ENCODE measurements at places on chromosomes 11 and 22.

- DNase-seq = no peak
Measured at GRCh38 chr11:87035976-87036583, 1.7 kb upstream of the TMEM135 start.

- no peak for DNase-seq
Measured at GRCh38 chr11:69636512-69637197, 4.3 kb upstream of the CCND1 start.

- no peak for DNase-seq
Measured at GRCh38 chr11:33027846-33028536, 11.4 kb upstream of the TCP11L1 start.

- DNase-seq = no peak
Measured at GRCh38 chr11:36487619-36488018, 22.5 kb downstream of the TRAF6 start.

DNA sequence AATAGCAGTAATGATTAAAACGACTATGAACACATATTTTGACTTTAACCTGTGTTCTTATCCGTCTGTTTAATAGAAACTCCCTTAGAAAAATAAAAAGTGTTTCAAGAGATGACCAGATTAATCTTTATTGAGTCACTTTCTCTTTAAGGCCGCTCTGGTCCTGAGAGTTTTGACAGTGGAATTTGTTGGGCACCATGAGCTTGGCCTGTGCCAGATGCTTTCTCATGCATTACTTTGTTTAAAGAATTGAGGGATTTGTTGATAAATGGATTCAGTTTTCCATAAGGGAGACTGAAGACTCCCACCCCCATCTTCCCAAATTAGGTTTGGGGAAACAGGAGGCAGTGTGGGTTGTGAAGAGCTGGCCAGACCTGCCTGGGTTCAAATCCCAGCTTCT is 53.2 kb upstream of the ALX4 start:
- DNase-seq = no peak

DNA sequence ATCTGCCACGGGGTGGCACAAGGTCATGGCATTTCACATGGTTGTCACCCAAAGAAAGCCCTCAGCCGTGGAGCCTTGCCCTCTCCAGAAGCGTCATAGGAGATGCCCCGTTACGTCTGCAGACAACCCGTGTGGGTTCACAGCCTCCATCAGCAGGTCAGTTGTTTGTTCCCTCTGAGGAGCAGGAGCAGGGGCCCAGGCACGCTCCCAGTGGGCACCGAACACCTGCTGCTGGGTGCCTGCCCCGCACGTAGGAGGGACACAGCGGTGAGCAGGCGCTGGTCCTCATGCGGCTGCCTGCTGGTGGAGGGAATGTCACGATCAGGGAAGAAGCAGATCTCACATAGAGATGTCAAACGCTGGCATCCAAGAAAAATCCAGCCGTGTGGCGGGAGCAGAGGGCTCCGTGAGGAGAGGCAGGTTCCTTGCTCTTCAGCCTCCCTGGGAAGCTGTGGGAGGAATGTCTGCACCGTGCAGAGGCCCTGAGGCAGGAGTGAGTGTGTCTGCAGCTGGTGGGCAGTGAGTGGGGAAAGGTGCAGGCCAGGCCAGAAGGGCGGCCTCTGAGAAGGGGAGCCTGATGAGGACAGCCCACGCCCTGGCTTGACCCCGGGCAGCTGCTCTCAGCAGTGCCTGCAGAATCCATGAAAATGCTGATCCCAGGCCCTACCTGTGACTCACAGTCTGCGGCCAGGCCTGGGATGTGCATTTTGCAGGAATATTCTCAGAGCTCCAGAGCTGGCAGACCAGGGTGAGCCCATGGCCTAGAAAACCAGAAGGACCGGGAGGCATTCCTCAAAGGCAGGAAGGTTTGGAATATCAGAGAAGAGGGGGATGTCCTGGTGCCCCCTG is 36.4 kb upstream of the TH start:
- DNase-seq = no peak

GRCh38 chr11:94700622-94701021 is 67.5 kb upstream of the AMOTL1 start:
- DNase-seq = no peak

GRCh38 chr11:66665369-66665768 is 12.3 kb downstream of the RBM4B start:
- no peak for DNase-seq

- no peak for DNase-seq
Measured at GRCh38 chr11:114321621-114322257, 25.5 kb downstream of the NNMT start.

GRCh38 chr11:112597286-112597790 is 336.7 kb upstream of the PLET1 start:
- DNase-seq = no peak
